ENCODE measurements at places on chromosomes 3 and 15. TPM values are rescaled to one million over a fixed set of nuclear protein-coding genes. Genes with fewer than 3 reads are reported as not detected.

TOMM70 gene
- 16.2 TPM for total RNA-seq

SYNPR gene
- under 0.01 TPM for total RNA-seq

COLQ gene
- 0.81 TPM for total RNA-seq

CTXN2 gene
- total RNA-seq: not detected

CPEB1 gene
- total RNA-seq: 0.27 TPM

OR5K2 gene
- not detected for total RNA-seq

ITGB5 gene
- total RNA-seq: 2.2 TPM

ARL14 gene
- total RNA-seq: not detected

STRIT1 gene
- not detected for total RNA-seq

ONECUT1 gene
- total RNA-seq: not detected

P2RY12 gene
- not detected for total RNA-seq

EPHA3 gene
- total RNA-seq: not detected

FGF12 gene
- total RNA-seq: not detected

TF gene
- under 0.01 TPM for total RNA-seq

CFAP100 gene
- not detected for total RNA-seq

SCG5 gene
- 0.27 TPM for total RNA-seq

PIAS1 gene
- total RNA-seq: 37.7 TPM

GPR87 gene
- total RNA-seq: not detected

APOD gene
- not detected for total RNA-seq

SIN3A gene
- total RNA-seq: 71.4 TPM

DLL4 gene
- total RNA-seq: under 0.01 TPM

BCHE gene
- under 0.01 TPM for total RNA-seq

C3orf70 gene
- under 0.01 TPM for total RNA-seq

TMEM266 gene
- not detected for total RNA-seq

TPRG1 gene
- under 0.01 TPM for total RNA-seq

FAM107A gene
- under 0.01 TPM for total RNA-seq

CLDN18 gene
- total RNA-seq: not detected

KLHL18 gene
- 18.9 TPM for total RNA-seq

SKIL gene
- total RNA-seq: 11.8 TPM
